ENCODE measurements at places on chromosomes 5 and 9. TPM values are rescaled to one million over a fixed set of nuclear protein-coding genes. Genes with fewer than 3 reads are reported as not detected.

KIF24 gene
- total RNA-seq: 2.6 TPM

C6 gene
- not detected for total RNA-seq

CATSPER3 gene
- 0.14 TPM for total RNA-seq

NADK2 gene
- total RNA-seq: 15.0 TPM

TIMD4 gene
- total RNA-seq: not detected

TMEM141 gene
- 72.0 TPM for total RNA-seq

BSPRY gene
- not detected for total RNA-seq

GPX3 gene
- total RNA-seq: 0.81 TPM

GNG10 gene
- total RNA-seq: 65.6 TPM

IL33 gene
- total RNA-seq: not detected

GRCh38 chr5:16565118-16565517, 51.7 kb downstream of the RETREG1 start:
- no peak for DNase-seq

GRCh38 chr9:138071292-138071691, 193.7 kb downstream of the CACNA1B start:
- DNase-seq: no peak

DNA sequence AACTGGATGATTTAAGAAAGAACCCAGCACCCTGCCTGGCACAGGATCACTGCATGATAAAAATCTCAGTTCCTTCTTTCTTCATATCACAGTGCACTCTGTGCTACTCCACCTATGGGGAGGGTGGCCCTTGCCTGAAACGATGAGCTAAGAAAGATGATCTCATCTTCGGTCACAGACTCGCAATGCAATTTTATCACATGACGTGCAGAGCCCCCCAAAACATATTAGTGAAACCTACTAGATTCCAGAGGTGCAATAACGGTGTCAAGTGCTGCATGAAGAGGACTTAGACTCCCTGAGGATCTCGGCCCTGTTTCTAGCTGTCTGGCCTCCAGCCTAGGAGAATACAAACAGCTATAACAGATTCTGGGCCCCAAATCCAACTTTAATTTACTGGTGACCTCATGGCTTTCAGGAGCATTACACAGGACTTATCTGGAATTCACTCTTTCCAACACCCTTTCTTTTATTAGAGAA, 104.0 kb downstream of the EBF1 start:
- no peak for DNase-seq

GRCh38 chr5:67793418-67793817, 422.1 kb upstream of the PIK3R1 start:
- DNase-seq: no peak

DNA sequence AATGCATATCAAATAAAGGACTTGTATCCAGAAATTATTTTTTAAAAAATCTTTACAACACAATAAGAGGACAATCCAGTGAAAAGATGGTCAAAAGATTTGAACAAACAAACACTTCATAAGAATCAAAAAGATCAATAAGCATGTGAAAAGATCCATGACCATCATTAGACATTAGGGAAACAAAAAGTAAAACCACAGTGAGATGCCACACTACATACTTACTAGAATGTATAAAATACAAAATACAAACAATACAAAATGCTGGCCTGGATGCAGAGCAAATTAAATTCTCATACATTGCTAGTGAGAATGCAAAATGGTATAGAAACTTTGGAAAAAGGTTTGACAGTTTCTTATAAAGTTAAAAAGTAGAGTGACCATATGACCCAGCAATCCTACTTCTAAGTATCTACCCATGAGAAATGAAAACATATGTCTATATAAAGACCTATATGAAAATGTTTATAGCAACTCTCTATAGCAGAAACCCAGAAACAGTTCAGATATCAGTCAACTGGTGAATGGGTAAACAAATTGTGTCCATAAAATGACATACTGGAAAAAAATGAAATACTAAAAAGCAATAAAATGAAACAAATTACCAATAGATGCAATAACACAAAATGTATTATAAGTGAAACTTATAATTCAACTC, 426.1 kb downstream of the RAB3C start:
- DNase-seq: no peak

- DNase-seq: no peak
Observed at GRCh38 chr5:78002690-78003089, 226.6 kb upstream of the TBCA start.

GRCh38 chr5:58958701-58959100, 375.8 kb downstream of the RAB3C start:
- no peak for DNase-seq

GRCh38 chr9:92406477-92406876, 2.1 kb upstream of the OGN start:
- no peak for DNase-seq

DNA sequence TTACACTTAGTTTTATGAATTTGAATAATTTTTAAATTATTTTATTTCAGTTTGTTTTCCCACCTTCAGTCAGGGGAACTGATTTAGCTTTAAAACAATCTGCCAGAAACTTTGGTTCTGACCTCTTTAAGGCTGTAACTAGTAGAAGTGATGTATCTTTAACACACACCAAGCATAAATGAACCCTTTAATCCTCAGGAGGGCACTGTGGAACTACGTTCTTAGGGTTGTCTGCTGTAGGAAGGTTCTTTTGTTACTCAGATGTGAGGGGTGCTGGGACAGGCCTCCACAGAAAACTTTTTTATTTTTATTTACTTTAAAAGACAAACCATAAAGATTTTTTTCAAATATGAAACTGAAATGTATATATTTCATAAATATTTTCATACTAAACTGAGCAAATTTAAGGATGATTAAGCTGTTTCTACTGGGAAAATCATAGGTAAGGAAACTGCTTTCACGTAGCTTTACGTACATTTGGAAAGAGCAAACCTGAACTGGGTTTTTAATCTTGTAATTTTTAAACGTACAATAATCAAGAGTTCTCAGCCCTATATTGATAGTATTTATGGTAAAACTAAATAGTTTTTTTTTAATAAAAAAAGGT, 5.3 kb downstream of the KLF4 start:
- DNase-seq: peak; percentile 68

GRCh38 chr5:146359836-146360235, 21.2 kb downstream of the POU4F3 start:
- DNase-seq: no peak

GRCh38 chr5:16480821-16481538, 15.4 kb upstream of the ZNF622 start:
- no peak for DNase-seq

DNA sequence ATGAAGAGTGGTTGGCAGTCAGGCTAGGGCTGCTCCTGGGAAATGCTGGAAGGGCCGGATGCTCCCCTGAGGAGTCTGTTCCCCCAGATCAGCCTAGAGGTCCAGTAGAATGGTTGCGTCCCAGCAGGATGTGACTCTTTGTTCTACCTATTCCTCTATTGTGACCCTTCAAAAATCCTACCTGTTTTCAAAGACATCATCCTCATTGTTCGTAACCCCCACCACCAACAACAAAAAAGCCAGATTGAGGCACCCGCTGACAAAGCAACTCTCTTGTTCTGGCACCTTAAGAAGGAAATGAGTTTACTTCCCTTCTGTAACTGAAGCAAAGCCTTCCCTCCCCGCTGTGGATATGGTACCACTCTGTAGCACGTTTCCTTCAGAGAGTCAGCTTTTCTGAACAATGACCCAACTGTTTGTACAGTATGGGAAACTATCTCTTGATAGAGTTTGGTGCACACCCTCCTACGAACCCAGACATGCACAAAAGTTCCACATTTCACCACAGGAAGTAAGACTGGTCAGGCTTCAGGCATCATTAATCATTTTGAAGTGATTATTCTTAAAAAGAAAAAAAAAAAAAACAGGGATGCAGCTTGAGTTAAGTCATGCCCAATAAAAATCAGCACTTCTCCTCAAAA, 207.2 kb downstream of the ENC1 start:
- no peak for DNase-seq

DNA sequence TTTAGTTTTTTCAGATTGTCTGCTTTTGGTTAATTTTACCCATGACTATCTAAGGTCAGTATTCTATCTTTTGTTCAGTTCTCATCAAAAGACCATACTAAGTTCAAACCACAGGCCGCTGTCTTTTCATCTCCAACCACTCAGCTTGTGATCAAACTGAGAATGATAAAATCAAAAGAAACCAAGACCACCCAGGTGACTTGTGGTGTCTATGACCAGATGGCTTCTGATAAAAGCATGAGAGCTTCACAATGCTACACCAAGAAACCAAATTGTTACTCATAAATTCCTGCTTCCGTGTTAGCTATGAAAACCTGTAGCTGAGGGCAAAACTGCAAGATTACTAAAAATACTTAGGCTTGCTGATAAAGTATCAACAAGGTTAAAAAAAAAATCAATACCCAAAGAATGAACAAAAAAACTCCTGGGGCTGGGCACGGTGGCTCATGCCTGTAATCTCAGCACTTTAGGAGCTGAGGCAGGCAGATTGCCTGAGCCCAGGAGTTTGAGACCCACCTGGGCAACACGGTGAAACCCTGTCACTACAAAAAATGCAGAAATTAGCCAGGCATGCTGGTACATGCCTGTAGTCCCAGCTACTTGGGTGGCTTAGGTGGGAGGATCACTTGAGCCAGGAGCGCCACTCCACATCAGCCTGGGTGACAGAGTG, 25.8 kb upstream of the GPX8 start:
- DNase-seq: no peak

GRCh38 chr5:58871648-58872242, 288.9 kb downstream of the RAB3C start:
- DNase-seq: peak; percentile 25

DNA sequence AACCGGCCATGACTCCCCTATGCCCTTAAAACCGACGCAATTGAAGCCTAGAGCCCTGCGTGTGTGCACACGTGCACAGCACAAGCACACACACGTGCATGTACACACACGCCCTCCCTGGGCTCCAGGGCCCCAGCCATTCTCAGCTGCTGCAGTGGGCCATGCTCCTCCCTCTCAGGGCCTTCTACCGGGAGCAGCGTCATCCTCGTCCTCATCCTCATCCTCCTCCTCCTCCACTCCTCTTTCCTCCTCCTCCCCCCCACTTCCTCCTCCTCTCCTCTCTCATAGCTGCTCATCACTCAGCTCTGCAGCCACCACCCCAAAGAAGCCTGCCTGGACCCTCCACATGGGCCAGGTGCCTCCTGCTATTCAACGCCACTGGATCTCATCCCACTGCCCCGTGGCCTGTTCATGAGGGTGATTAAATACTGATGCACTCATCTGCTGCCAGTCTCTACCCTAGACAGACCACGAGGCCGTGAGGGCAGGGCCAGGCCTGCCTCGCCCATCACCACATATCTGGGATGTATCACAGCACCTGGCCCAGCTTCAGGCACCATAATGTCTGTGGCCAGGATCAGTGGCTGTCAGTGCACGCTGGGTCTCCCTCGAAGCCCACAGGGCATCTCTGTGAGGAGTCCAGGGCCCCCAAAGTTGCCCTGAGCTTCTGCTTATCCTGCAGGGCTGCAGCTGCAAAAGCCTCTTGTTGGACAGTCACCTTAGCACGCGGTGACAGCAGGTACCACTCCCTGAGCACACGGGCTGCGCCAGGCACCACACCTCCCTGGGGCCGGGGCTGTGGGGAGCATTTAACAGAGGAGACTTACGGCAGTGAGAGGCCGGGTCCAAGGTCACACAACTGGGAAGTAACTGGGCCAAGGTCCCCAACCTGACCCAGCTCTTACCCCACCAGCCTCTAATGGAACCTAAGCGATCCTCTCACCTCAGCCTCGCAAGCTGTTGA, 9.8 kb downstream of the FAM78A start:
- no peak for DNase-seq

DNA sequence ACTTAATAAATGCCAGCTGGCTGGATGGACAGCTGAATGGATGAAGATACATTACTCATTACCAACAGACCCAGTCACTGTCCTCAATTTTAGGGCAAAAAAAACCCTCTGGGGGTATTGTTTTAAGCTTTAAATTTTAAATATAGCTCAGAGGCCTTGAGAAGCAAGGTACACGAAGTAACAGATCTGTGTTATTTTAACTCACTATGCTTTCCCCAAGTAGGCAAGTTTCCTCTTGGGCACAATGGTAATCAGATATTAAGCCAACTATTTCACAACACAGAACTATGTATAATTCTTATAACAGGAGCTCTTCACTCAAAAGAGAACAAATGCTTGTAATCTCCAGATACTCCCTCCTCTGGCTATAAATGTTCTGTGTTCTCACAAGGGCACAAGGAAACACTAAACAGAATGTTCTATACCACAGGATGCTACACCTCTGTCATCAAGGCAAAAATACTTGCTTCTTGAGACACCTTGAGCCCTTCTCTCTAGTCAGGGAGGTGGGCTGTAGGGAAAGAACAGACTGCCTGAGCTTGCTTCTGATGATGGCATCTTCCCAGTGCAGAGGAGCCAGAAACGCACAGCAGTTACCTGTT, 443.8 kb downstream of the SPOCK1 start:
- DNase-seq: no peak

DNA sequence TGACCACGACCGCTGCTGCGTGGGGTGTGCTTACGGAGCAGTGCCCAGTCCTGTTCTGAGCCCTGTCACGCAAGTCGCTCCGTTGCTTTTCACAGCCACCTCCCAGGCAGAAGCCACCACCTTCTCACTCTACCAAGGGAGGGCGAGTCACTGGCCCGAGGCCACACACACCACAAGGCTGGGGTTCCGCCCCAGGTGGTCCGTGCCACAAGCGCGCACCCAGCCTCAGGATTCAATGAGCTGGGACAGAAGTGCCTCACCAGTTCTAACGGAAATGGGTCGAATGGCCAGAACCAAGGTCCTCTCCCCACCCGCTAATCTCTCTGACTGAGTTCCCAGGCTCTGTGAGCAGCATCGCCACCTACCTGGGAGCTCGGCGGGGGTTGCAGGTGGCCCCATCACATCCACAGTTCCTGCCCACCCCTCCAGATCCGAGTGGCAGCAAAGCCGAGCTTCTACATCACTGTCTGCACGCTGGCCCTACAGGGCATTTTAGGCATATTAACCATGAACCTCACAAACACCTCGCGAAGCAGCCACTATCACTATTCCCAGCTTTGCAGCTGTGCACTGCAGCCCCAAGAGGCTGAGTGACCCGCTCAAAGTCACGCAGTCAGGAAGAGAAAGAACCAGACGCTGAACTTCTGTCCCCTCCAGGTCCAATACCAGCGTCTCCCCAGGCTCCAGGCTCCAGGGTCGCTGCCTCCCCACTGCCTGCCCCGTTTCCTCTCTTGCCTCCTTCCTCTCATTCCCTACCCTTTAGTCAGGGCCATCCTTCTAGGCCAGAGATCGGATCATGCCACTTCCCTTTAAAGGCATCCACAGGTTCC, 92.1 kb upstream of the PHYKPL start:
- no peak for DNase-seq

- no peak for DNase-seq
Observed at GRCh38 chr5:50623666-50624065, 42.8 kb upstream of the PARP8 start.

DNA sequence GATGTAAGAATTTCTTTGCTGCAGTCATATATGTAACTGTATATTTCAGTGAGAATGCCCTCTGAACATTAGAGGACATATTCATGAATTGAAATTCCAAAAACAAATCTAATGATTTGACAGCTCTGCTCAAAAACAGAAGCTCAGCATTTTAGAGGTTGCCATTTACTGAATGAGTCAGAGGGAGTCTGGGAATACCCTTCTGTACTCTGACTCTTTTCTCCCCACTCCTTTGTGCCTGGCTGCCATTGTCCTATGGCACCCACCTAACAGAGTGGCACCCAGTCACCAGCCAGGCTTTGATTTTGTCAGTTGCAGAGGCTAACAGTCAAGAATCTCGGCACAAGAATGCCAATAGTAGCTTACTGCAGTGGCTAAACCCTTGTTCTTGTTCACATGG, 133.6 kb downstream of the ATG10 start:
- DNase-seq: no peak

GRCh38 chr9:116596646-116597045, 90.5 kb upstream of the TRIM32 start:
- no peak for DNase-seq

- DNase-seq: no peak
Observed at GRCh38 chr5:133274597-133274935, 222.8 kb downstream of the HSPA4 start.

All from HFFc6 (cell line).